Hippocampal formation (tissue), 2 donors: ENCODE measurements at places on chromosomes 16 and 17.
A peak's percentile ranks its signal among the peaks of the same experiment; 100 is the strongest.

DNA sequence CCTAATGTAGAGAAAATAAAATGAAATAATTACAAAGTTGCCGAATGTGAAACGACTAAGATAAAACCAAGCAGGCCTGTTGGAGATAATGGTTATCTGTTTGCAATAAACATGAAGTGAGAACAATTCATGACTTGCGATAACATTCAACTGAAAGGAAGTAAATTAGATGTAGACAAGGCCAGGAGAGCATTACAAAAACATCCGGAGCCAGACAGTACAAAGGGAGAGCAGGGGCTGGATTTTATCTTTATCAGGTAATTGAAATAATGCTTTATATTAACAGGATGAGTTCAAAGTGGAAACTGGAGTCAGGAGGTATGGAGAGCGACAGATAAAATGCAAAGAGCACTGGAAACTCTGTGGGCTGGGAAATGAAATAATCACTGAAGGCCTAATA lies 265.6 kb upstream of the GOT2 start:
- DNase-seq = no peak

- no peak for DNase-seq
These were observed 1.3 kb upstream of the RAB40C start for GRCh38 chr16:588639-588888.

GRCh38 chr17:27525836-27526603 lies 69.8 kb downstream of the KSR1 start:
- DNase-seq = no peak

- no peak for DNase-seq
These were observed 216.9 kb upstream of the GSE1 start for GRCh38 chr16:85395913-85396878.

DNA sequence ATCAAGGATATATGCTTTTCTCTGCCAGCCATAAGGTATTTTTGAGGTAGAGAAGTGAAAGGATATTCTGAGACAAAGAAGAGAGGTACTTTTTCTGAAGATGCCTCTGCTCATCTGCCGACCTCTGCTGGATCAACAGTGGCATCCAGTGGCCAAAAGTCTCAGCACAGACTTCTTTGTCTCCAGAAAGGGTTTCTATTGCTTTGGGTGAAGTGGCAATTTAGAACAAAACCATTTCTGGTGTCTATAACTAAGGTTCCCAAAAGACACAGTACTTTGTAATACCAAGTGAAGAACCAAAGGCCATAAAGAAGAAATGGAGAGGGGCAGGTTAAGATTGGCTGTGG lies 155.2 kb upstream of the C17orf78 start:
- DNase-seq = peak; percentile 15

- DNase-seq = no peak
These were observed 3.0 kb downstream of the RAB26 start for GRCh38 chr16:2151188-2152091.

- no peak for DNase-seq
These were observed 120.6 kb upstream of the TNRC6C start for GRCh38 chr17:77837917-77838316.
